ENCODE measurements at places on chromosomes 4 and X.
A peak's percentile ranks its signal among the peaks of the same experiment; 100 is the strongest.

GRCh38 chr4:141719585-141719984 lies 83.2 kb downstream of the IL15 start:
- H3K27ac ChIP-seq = no peak overlapping the region
- no peak overlapping the region for H3K4me3 ChIP-seq
- H3K27me3 ChIP-seq = no peaks in the 10 kb centered on the region
- H3K4me1 ChIP-seq = peaks cover 8% of the 10 kb centered on the region
- peaks cover 3% of the 10 kb centered on the region for H3K36me3 ChIP-seq

GRCh38 chrX:37348971-37349220 lies 268 bp upstream of the PRRG1 start:
- peaks cover 32% of the 10 kb centered on the region for H3K27me3 ChIP-seq
- peak overlapping the region; percentile 19 for H3K4me3 ChIP-seq
- no peak overlapping the region for H3K27ac ChIP-seq

- no peak overlapping the region for H3K4me3 ChIP-seq
- H3K27me3 ChIP-seq = no peaks in the 10 kb centered on the region
- DNase-seq = no peak
- H3K27ac ChIP-seq = no peak overlapping the region
- H3K36me3 ChIP-seq = no peaks in the 10 kb centered on the region
Observed at GRCh38 chr4:126209147-126209546, 894.4 kb downstream of the FAT4 start.

DNA sequence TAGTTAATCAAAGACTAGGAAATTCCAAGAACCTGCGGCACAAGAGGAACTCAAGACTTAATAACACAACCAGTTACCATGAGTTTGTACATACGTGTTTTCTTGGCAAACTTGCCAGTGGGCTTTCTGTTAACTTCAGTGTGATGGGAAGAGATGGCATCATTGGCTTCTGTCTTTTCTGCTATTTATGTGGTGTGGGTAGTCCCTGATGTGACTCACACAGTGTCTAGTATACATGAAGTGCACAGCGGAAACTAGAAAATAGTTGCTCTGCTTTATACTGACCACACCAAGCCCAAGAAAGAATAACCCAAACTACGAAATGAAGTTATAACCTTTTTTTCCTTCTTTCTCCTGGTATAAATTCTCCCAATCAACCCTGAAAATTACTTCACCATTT lies 24.5 kb downstream of the DAPP1 start:
- no peaks in the 10 kb centered on the region for H3K27me3 ChIP-seq
- peaks cover 6% of the 10 kb centered on the region for H3K4me1 ChIP-seq
- H3K4me3 ChIP-seq = no peak overlapping the region
- peak overlapping the region; percentile 12 for H3K27ac ChIP-seq
- DNase-seq = no peak
- H3K36me3 ChIP-seq = peaks cover 8% of the 10 kb centered on the region

- no peak overlapping the region for H3K4me3 ChIP-seq
- no peak overlapping the region for H3K27ac ChIP-seq
- peaks cover 22% of the 10 kb centered on the region for H3K27me3 ChIP-seq
- no peaks in the 10 kb centered on the region for H3K36me3 ChIP-seq
- H3K4me1 ChIP-seq = no peaks in the 10 kb centered on the region
Observed at GRCh38 chr4:8721621-8722020, 129.1 kb downstream of the CPZ start.
